Kidney (tissue), 22 donors: ENCODE measurements at places on chromosomes 3 and 15. TPM values are rescaled to one million over a fixed set of nuclear protein-coding genes. Genes with fewer than 3 reads are reported as not detected.

DNA sequence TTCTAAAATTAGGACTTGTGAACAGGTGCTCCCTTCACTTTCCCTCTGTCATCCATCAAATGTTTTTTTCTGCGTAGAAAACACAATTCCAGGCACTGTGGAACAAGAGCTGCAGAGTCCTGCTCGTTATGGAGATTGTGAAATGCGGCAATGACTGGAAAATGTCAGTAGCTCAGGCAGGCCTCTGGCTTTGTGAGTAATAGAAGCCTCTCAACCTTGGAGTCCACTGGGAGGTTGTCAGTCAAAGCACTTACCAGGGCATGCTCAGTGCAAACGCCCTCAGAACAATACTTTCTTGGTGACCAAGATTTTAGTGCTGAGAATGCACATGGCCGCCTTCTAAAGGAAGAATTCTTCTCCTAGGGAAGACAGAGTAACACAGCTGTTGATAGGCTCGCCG, 26.7 kb upstream of the MED12L start:
- H3K27me3 ChIP-seq: no peaks in the 10 kb centered on the region
- H3K27ac ChIP-seq: no peak overlapping the region
- H3K36me3 ChIP-seq: no peaks in the 10 kb centered on the region
- H3K4me1 ChIP-seq: no peaks in the 10 kb centered on the region

- no peak overlapping the region for H3K4me3 ChIP-seq
- H3K27ac ChIP-seq: no peak overlapping the region
- H3K36me3 ChIP-seq: peaks cover 24% of the 10 kb centered on the region
- H3K27me3 ChIP-seq: no peaks in the 10 kb centered on the region
Observed at GRCh38 chr3:48962340-48962739, 27.7 kb upstream of the P4HTM start.

GRCh38 chr3:147843331-147843730, 434.2 kb downstream of the ZIC1 start:
- H3K36me3 ChIP-seq: no peaks in the 10 kb centered on the region
- no peaks in the 10 kb centered on the region for H3K27me3 ChIP-seq
- H3K27ac ChIP-seq: no peak overlapping the region
- no peak for DNase-seq
- H3K4me3 ChIP-seq: no peak overlapping the region
- H3K4me1 ChIP-seq: no peaks in the 10 kb centered on the region

- DNase-seq: peak; percentile 48
- no peak overlapping the region for H3K4me3 ChIP-seq
Observed at GRCh38 chr3:110070161-110070916, 733.0 kb upstream of the DPPA4 start.

- no peak overlapping the region for H3K4me3 ChIP-seq
- no peak overlapping the region for H3K27ac ChIP-seq
- H3K27me3 ChIP-seq: no peaks in the 10 kb centered on the region
- DNase-seq: no peak
- no peaks in the 10 kb centered on the region for H3K4me1 ChIP-seq
Observed at GRCh38 chr15:91456251-91456718, 356.2 kb downstream of the SV2B start.

- no peak overlapping the region for H3K27ac ChIP-seq
- H3K4me3 ChIP-seq: no peak overlapping the region
- no peaks in the 10 kb centered on the region for H3K36me3 ChIP-seq
- no peaks in the 10 kb centered on the region for H3K27me3 ChIP-seq
Observed at GRCh38 chr3:53748512-53749271, 97.5 kb downstream of the CHDH start.

GRCh38 chr3:40877631-40878463, 321.5 kb upstream of the CTNNB1 start:
- peak; percentile 19 for DNase-seq
- no peaks in the 10 kb centered on the region for H3K27me3 ChIP-seq
- H3K36me3 ChIP-seq: no peaks in the 10 kb centered on the region
- H3K27ac ChIP-seq: peak overlapping the region; percentile 23

DNA sequence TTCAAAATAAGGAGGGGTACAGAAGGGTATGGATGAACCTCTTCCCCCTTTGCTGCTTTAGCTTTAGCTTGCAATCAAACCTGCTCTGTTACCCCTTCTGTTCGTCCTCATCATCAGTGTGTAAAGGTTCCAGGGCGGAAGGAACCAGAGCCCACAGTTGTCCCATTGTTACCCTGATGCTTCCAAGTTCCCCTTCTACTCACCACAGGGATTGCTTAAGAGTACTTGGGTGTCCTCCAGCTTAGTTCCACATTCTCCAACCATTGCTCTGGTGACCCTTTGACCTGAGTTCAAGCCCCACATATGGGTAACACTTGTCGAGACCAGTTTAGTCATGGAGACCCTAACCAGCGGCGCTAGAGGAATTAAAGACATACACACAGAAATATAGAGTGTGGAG, 1080.1 kb upstream of the ALCAM start:
- H3K36me3 ChIP-seq: no peaks in the 10 kb centered on the region
- H3K4me1 ChIP-seq: peaks cover 3% of the 10 kb centered on the region
- H3K27me3 ChIP-seq: no peaks in the 10 kb centered on the region
- no peak for DNase-seq
- H3K4me3 ChIP-seq: no peak overlapping the region

DNA sequence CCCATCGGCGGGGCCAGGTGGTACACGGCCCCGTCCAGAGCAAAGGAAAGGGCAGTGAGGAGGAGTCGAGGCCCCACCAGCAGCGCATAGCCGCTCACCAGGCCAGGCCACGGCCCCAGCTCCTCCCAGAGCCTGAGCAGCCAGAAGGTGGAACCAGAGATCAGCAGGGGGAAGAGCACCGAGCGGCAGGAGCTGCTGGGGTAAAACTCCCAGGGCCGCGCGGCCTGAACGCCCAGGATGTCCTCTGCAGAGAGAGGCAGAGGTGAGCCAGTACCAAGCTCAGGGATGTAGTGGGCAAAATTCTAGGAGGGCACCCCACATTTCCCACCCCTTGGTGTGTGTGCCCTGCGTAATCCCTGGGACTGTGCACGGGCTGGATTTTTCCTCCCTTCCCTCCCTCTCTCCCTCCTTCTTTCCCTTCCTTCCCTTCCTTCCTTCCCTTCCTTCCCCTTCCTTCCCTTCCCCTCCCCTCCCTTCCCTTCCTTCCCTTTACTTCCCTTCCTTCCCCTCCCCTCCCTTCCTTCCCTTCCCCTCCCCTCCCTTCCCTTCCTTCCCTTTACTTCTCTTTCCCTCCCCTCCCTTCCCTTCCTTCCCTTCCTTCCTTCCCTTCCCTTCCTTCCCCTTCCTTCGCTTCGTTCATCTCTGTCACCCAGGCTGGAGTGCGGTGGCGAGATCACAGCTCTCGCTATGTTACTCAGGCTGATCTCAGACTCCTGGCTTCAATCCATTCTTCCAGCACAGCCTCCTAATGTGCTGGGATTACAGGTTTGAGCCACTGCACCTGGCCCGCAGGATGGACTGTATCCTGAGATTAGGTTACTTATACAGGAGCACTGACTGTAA, 6.3 kb upstream of the NCBP2 start:
- no peak overlapping the region for H3K4me3 ChIP-seq
- H3K36me3 ChIP-seq: no peaks in the 10 kb centered on the region
- peaks cover 1% of the 10 kb centered on the region for H3K4me1 ChIP-seq
- H3K27me3 ChIP-seq: no peaks in the 10 kb centered on the region
- H3K27ac ChIP-seq: no peak overlapping the region
- DNase-seq: no peak

- H3K27ac ChIP-seq: no peak overlapping the region
- no peaks in the 10 kb centered on the region for H3K4me1 ChIP-seq
- H3K4me3 ChIP-seq: no peak overlapping the region
- no peaks in the 10 kb centered on the region for H3K36me3 ChIP-seq
- no peaks in the 10 kb centered on the region for H3K27me3 ChIP-seq
Observed at GRCh38 chr15:89206908-89207331, 14.5 kb downstream of the RLBP1 start.

DNA sequence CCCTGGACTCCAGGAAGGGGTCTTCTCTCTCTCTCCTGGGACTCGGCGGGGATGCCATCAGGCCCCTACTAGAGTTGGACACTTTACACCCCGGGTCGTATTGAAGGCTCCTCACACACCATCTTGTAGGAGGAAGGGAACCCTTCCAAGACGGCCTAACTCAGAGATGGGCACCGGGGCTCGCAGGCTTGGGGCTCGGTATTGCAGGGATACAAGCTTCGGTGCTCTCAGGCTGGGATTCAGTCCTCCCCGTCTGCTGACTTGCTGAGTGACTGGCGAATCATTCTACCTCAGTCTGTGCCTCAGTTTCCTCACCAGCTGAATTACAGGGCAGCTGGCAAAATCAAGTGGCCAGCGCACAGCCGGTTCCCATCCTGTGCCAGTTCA, 419 bp upstream of the CALML4 start:
- H3K4me1 ChIP-seq: peaks cover 17% of the 10 kb centered on the region
- H3K36me3 ChIP-seq: no peaks in the 10 kb centered on the region
- H3K27ac ChIP-seq: peak overlapping the region; percentile 30
- no peaks in the 10 kb centered on the region for H3K27me3 ChIP-seq
- peak overlapping the region; percentile 52 for H3K4me3 ChIP-seq
- DNase-seq: no peak

Gene RHOV
- total RNA-seq: 3.0 TPM

Gene ZNF501
- 4.2 TPM for total RNA-seq

Gene MTMR10
- 70.4 TPM for total RNA-seq

Gene RETNLB
- total RNA-seq: not detected

Gene NAALADL2
- total RNA-seq: 20.2 TPM

Gene LRTM1
- total RNA-seq: not detected
